ENCODE measurements at places on chromosomes 12 and 14.

- DNase-seq = no peak
Observed at GRCh38 chr12:8996682-8997405, 7.5 kb downstream of the KLRG1 start.

DNA sequence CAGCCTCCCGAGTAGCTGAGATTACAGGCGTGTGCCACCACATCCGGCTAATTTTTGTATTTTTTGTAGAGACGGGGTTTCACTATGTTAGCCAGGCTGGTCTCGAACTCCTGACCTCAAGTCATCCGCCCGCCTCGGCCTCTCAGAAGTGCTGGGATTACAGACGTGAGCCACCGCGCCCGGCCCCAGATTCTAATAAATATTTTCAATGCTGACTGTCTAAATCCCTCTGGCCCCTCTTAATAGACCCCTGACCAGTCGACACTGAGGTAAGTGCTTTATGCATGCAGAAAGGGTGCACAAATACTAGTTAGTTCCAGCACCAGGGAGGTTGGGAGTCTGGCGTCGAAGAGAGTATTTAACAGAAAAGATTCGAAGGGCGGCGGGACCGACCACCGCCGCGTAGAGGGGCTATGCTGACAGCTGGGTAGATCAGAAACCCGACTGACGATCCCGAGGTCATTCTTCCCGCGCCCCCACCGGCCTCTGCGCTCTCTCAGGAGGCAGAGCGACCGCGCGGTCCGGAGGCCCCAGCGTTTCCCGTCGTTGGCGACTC is 1.1 kb upstream of the SPATS2 start:
- no peak for DNase-seq

GRCh38 chr12:116247377-116247776 is 30.1 kb downstream of the MED13L start:
- DNase-seq = no peak

GRCh38 chr14:102050625-102051024 is 36.2 kb downstream of the HSP90AA1 start:
- DNase-seq = no peak

- no peak for DNase-seq
Observed at GRCh38 chr12:45379261-45379660, 163.4 kb downstream of the ANO6 start.

GRCh38 chr14:90666571-90666970 is 149.7 kb downstream of the TTC7B start:
- DNase-seq = no peak

- no peak for DNase-seq
Observed at GRCh38 chr14:105492971-105493871, 2.2 kb downstream of the TEDC1 start.

- no peak for DNase-seq
Observed at GRCh38 chr12:1108276-1108675, 117.3 kb downstream of the ERC1 start.

DNA sequence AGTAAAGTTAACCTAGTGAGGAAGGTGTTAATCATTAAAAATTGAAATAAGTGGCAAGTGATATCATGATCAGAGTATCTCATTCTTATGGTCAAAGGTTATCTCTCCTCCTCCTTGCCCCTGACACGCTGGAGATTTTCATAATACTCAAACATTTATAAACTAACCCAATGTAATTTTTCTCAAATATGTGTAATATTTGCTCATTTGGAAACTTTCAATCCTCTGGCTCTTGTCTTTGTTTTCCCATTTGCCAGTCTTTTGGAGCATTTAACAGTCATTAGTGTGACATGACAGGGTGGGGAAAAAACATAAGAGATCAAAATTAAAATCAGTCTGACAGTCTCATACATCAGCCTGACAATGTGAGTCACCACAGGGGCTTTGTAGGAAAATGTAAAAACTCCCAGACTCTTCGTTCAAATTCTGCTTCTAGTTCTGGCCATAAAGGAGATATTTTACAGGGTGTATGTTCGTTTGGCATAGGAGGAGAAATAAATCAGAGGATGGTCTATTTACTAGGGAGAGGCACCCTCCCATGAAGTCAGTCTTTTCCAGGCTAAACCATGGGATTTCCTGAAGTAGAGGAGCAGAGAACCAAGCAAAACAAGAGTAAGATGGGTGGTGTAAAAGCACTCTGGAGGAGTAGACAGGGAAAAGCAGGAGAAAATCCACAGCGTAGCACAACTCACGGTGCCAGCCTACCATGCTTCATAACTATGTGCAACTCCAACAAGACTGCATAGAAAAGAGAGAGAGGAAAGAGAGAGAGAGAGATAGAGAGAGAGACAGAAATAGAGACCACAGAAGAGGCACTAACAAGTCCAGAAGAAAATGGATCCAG is 369.2 kb upstream of the PDE3A start:
- no peak for DNase-seq

- no peak for DNase-seq
Observed at GRCh38 chr12:76117067-76117691, 32.7 kb upstream of the NAP1L1 start.

GRCh38 chr12:48788854-48789775 is at the start of gene ADCY6:
Gene ADCY6 (minus strand): TSS chr12:48789089. CDS start chr12:48783434, 5,655 bp downstream.
- no peak for DNase-seq

GRCh38 chr14:100498068-100498467 is 89.1 kb downstream of the BEGAIN start:
- DNase-seq = no peak

- DNase-seq = no peak
Observed at GRCh38 chr12:30782316-30783173, 27.8 kb upstream of the CAPRIN2 start.

DNA sequence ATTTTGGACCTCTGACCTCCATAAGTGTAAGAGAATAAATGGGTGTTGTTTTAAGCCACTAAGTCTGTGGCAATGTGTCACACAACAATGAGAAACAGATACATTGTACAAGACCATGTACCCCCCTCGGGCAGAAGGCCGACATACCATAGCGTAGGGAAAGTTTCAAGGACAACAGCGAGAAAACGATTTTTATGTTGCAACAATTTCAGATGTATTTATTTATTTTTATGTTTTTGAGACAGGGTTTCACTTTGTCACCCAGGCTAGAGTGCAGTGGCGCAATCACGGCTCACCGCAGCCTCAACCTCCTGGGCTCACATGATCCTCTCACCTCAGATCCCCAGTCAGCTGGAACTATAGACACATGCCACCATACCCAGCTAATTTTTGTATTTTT is 136.4 kb upstream of the NCOR2 start:
- no peak for DNase-seq

DNA sequence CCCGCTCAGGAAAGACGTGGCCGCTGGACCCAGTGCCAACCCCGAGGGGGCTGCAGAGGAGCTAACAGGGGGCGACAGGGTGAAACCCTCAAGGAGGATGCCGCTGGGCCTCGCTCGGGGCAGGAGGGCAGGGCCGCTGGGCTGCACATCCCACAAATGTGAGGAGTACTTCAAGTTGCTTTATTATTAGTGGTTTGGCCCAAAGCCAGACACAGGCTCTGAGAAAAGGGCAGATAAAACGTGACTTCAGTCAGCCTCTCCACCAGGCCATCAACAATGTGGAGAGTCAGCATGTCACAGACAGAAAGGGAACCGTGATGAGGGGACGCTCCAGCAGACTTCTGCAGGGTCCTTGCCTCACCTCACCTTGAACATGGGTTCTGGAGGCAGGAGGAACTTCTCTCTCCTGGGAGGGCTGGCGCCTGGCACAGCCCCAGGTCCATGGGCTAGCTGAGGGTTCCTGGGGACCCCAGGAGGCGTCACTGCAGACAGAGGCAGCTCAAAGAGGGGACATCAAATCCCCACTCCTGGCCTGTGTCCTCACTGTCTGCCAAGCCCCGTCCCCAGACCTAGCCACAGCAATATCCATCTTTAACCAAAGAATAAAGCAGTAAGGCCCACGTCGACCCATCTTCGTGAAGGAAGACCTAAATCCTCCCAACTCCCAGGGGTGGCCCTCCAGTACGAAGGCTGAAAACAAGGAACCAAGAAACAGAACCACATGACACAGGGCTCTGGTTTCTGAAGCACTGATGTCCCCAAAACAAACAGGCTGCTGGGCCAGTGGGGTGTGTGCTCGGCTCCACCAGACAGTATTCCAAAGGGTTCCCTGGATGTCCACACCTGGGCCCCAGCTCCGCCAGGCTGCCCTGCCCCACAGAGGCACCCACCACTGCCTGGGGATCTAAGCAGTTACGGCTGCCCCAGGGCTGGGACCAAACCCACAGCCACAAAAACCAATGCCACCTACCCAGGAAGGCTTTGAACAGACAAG is 35.1 kb downstream of the CCDC85C start:
- peak; percentile 37 for DNase-seq
